ENCODE measurements at places on chromosomes 7 and 10. TPM values are rescaled to one million over a fixed set of nuclear protein-coding genes. Genes with fewer than 3 reads are reported as not detected.

The LIPM gene
- not detected for total RNA-seq

The CDHR1 gene
- 0.20 TPM for total RNA-seq

The ITPRID1 gene
- total RNA-seq = 0.21 TPM

DNA sequence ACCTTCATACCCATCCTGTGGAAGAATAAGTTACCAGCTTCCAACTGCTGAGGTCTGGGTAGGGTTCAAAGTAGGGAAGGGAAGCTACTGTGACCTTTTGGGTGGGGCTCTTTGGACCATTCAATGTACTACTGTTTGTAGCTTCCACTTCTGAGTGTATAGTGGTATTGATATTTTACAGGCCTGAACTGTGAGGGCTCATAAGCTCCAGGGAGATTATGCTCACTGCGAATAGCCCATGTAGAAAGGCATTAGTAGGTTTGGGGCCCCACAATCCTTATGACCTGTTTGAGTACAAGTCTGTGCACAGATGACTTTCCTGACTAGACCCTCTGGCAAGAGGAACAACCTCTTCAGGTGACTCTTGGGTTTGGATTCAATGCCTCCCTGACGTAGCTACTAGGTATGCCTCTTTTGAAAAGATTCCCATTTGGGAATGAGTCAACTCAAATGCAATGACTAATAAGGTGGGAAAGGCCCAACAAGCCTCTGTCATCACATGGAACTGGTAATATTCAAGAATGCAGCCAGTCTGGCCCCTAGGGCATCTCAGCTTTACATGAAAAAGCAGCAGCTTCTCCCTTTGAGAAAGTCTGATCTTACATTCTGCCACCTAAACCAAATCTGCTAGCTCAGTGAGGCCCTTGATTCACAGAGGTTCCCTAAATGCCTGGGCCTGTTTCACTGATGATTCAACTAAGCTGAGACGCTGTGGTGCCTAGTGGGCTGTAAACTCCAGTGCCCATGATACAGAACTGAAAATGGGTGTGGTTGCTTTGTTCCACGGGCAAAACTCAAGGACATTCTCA lies 79.8 kb downstream of the ABI1 start:
- DNase-seq = peak; percentile 2

The UBTD1 gene
- total RNA-seq = 4.2 TPM

The C10orf53 gene
- not detected for total RNA-seq

The NPTX2 gene
- 2.0 TPM for total RNA-seq

GRCh38 chr7:30548845-30549244 lies 44.2 kb upstream of the GGCT start:
- peak; percentile 85 for DNase-seq

DNA sequence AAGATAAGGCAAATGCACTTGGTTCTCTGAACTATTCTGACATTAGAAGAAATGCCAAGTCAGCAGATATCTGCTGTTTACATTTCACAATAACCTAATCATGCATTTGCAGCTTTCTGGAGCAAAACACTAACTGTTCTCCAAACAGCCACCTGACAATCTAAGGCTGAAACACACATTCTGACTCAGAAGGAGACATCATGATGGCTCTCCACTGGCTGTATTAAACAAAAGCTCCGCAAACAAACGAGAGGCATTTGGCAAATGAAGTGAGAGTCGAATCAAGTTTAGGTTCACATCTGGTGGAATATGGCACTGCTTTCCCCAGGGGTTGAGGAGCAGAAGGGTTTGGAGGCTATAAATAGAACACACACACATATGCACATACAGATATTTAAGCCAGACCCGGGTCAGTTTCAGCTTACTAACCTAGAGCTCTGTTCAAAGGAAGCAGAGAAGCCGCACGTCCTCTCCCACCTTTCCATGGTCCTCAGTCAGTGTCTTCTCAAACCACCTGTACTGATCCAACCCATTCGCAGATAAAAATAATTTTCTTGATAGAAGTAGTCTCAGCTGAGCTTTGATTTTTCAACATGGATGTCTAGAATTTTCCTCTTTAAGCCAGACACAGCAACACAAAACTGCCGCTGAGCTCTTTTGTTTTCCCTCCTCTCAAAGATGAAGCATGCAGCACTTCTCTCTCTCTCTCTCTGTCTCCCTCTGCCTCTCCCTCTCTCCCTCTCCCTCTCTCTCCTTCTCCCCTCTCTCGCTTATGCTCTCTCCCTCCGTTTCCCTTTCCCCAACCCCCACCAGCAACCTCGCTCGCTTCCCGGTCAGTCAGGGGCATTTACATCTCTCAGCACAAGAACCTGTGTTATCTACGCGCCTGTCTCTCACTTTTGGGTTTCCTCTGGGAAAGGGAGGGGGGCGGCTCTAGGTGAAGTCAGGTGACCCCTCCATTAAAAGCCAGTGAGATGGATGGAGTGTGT lies 682.8 kb downstream of the MAGI2 start:
- no peak for DNase-seq

DNA sequence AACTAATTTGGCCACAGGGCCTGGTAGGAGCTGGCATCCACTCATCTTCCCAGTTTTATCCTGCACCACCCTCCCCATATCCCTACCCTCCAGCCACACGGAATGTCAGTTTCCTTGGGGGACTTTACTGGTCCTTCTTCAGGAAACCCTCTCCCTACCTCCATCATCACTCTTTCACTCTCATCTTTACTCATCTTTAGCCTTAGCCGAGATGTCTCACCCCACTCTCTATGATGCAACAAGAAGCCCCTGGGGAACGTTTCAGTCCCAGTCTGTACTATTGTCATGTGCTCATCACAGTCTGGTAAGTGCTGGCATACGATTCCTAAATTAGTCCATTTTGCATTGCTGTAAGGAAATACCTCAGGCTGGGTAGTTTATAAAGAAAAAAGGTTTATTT lies 34.9 kb upstream of the TMEM248 start:
- peak; percentile 21 for DNase-seq

DNA sequence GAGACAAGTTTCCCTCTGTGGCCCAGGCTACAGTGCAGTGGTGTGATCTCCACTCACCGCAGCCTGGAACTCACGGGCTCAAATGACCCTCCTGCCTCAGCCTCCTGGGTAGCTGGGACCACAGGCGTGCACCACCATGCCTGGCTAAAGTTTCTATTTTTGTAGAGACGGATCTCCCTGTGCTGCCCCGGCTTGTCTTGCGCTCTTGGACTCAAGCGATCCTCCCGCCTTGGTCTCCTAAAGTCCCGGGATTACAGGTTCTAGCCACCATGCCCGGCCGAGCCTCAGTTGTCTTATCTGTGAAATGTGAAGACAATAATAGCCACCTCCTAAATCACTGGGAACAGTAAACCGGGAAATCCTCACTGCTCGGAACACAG lies 88.1 kb downstream of the FOXL3 start:
- DNase-seq = no peak

- no peak for DNase-seq
These were observed 70.2 kb upstream of the CCDC71L start for GRCh38 chr7:106731187-106731586.

DNA sequence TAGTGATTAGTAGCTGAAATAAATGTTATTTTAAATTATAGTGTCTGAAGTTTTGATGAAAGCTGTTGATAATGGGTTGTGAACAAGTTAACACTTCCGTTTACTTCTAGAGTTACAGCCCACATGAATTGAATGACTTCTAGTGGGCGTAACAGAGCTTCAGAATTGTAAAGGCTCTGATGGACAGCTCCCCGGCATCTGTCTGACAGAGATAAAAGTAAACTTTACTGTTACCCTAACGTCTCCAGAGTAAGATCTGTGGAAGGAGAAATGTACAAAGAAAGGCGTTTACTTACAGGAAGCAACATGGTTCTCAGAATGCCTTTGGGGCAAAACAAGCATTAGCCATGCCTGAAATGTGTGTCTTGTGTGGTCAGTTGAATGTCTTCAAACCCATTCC lies 124.4 kb downstream of the ADARB2 start:
- DNase-seq = peak; percentile 6

DNA sequence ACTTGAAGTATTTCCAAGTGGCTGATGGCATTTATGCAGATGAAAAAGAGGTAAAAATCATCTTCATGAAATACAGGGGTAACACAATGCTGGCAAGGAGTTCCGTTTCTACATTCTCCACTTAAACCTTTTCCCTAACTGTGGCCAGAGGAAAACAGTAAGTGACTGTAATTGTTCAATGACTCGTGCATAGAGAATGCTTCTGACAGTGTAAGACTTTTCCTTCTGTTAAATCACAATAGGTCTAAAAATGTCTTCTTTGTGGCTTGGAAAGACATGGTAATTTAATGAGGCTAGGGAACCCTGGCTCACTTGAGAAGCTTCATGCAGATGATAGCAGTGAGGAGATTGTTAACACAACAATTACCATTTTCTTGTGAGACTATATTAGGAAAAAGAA lies 50.3 kb upstream of the RSU1 start:
- DNase-seq = peak; percentile 50

The ANKRD61 gene
- 1.1 TPM for total RNA-seq

The LIPF gene
- total RNA-seq = not detected

The PON3 gene
- not detected for total RNA-seq

- DNase-seq = no peak
These were observed 5.1 kb downstream of the DDIT4 start for GRCh38 chr10:72278668-72279393.

DNA sequence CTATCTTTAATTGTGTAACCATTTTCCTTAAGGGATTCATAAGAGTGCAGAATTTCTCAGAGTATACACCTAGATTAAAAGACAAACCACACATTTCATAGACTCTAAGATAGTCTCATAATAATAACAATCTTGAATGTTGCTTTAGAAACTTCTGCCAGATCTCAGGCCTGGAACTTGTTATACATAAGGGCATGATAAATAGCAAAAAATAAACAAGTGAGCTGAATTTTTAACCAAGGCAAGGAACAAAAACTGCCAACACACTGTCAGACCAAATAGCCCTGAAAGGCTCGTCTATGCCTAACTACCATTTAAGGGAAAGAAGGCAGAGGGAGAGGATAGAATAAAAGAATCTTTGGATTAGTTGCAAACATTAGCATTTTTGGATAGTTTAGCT lies 65.8 kb upstream of the SEMA3C start:
- no peak for DNase-seq

GRCh38 chr10:131978366-131978765 lies 3.4 kb downstream of the BNIP3 start:
- no peak for DNase-seq

DNA sequence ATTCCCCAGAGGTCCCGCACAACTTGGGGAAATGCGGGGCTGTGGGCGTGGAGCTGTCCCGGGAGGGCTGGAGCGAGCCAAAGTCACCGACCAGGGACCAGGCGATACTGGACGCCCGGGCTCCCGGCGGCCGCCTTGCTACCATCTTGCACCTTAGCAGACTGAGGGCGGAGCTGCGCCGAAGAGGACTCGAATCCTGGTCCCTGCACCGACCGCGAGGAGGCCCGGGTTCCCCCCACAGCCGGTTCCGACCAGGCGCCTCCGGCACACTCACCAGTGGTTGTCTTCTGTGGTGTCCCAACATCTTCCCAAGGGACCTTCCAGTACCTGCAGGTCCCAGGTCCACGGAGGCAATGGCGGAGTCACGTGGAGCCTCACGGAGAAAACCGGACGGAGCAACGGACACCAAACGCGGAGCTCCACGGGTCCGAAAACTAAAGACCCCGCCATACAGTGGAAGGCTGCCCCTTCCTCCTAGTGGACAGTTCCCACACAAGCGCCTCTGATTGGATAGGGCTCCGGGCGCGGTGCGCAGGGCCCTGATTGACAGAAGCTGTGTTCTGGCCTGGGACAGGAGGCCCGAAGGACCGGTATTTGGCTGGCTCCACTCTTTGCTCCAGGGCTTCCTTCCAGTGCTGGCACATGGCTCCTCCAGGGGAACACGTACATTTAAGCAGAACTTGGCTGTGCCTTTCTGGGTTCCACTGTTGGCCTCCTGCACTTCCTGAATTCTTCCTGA lies 124.6 kb upstream of the ZNF479 start:
- no peak for DNase-seq

DNA sequence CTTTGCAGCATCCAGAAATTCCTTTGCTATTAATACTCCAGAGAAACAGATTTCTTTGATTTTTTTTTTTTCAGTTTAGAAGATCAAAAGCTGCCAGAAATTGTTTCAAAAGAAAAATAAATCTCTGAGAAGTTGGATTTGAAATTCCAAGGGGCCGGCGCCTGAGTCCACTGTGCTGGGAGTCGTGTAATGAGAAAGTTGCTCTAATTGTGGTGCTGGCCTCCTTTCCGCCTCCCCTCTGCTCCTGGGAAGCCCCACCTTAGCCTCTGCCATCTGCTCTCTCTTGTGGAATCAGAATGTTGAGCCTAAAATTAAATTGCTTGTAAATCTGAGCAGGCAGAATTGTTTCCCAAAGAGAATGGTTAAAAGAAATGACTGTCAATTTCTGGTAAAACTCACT lies 93.3 kb downstream of the EMX2 start:
- no peak for DNase-seq

The PYROXD2 gene
- 4.0 TPM for total RNA-seq

The CAMK2B gene
- 0.13 TPM for total RNA-seq

- peak; percentile 51 for DNase-seq
These were observed 98.4 kb upstream of the HABP2 start for GRCh38 chr10:113454341-113455061.

DNA sequence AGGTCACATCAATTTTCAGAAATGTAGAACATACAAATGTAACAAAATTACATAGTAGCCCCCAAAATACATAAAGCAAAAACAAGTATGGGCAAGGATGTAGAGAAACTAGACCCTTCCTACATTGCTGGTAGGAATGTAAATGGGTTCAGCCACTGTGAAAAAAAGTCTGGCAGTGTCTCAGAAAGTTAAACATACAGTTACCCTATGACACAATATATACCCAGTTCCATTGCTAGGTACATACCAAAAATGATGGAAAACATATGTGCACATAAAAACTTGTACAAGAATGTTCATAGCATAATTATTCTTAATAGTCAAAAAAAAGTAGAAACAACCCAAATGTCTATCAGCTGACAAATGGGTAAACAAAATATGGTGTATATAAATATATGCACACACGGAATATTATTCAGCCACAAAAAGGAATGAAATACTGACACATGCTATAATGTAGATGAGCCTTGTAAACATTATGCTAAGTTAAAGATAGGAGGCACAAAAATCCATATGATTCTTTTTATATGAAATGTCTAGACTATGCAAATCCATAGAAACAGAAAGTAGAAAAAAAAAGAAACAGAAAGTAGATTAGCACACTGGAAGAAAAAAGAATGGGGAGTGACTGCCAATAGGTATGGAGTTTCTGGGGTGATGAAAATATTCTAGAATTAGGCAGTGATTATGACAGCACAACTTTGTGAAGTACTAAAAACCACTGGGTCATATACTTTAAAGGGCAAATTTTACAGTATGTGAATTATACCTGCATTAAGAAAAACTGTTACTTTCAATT lies 13.5 kb downstream of the HERPUD2 start:
- no peak for DNase-seq

- DNase-seq = no peak
These were observed 25.3 kb upstream of the C10orf71 start for GRCh38 chr10:49273626-49274025.

DNA sequence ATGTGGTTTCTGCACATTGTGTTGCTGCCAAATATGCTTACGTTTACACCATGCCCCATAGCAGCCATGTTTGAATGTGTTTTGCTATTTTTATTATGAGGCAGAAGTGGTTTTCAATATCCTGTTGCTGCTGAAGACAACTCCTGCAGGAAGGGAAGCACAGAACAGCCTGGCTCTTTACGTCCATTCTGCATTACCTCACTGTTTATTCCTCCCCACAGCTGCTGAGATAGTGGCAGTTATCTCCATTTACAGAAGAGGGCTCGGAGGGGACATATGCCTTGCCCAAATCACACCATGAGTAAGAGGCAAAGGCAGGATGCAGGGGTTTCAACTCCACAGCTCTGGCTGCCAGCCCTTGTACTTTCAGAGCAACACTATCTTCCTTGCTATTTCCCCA lies 35.3 kb downstream of the PLPP4 start:
- DNase-seq = no peak

The FFAR4 gene
- total RNA-seq = not detected

GRCh38 chr10:17805921-17806577 lies 3.1 kb upstream of the MRC1 start:
- DNase-seq = peak; percentile 40

The NKX2-3 gene
- not detected for total RNA-seq
